ENCODE measurements at places on chromosomes 2 and 18.
A peak's percentile ranks its signal among the peaks of the same experiment; 100 is the strongest.

DNA sequence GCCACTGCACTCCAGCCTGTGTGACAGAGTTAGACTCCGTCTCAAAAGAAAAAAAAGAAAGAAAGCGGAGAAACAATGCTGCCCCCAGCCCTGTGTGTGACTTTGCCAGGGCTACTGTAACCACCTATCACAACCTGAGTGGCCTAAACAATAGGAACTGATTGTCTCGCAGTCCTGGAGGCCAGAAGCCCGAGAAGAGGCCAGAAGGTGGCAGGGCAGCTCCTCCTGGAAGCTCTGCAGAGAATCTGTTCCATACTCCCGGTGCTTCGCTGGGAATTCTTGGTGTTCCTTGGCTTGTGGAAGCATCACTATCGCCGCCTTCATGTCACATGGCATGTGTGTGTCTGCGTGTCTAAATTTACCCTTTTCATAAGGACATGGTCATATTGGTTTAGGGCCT lies 14.4 kb upstream of the RAB17 start:
- DNase-seq = no peak

DNA sequence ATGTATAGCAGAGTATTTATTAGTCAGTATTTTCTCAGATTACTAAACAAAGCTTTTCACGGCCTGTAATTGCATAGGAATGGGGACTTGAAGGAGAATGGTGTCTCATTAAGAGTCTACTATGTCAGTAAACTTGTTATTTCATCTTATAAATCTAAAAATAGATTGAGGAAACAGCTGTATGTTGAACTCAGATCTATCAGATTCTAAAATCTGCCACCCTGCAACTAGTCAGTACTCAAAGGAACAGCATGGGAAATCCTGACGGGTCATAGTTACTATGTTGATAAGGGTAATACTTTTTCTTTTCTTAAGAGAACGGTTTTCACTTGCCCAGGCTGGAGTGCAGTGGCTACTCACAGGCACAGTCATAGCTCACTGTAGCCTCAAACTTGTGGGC lies 70.2 kb upstream of the EMILIN2 start:
- DNase-seq = no peak

DNA sequence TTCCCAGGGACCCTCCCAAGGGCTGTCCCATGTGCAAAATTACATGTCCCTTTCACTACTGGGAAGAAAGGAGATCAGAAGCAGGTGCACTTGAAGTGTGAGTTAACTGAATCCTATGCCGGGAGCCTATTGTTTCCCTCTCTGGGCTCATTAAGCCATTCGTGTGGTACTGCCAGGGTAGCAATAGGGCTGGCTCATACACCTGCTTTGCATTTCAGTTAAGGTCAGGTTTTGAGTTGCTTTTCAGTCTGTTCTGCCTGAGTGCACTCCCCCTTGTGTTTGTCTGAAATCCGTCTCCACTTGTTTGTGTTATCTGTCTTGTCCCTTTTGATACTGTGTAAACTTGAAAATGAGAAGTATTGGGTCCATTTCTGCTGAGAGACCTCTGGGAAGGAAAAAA lies 1232.6 kb upstream of the NRXN1 start:
- DNase-seq = no peak

- DNase-seq = no peak
These were observed 655.9 kb upstream of the SYT4 start for GRCh38 chr18:43933177-43933576.

DNA sequence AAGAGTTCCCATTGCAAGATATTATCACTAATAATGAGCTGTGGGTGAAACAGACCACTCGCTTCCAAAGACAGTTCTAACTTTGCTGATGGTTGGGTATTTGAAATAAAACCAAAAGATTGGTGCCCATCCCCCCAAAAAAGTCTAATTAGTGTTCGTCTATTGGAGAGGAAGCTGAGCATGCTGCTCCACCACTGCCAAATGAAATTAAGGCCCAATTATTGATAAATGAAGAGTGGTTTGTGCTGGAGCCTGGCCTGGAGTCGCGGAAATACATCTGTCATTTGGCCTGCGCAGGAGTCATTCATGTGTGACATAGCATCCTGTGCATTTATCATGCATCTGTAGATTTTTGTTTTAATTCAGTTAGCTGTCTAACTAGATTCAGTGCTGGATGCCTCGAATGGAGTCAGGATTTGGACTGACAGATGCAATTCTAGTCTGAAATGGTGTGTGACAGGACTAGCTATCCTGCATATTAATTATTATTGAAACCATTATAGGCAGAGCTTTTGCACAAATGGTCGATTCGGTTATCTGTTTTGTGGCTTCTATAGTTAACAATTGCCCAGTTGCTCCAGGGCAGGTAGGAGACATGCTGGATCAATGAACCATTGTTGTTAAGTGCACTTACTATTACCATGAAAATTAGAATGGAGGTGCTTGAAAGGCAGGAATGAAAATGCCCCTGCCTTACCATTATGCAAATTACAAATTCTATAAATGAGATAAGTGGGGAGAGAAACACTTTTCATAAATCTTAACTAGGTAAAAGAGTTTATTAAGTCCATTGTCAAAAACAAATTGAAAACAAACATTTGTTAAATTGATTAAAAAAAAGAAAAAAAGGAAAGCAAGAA lies 450.4 kb upstream of the TCF4 start:
- no peak for DNase-seq

- DNase-seq = no peak
These were observed 37.8 kb upstream of the IKZF2 start for GRCh38 chr2:213189001-213189899.

- no peak for DNase-seq
These were observed 26.5 kb downstream of the MDH1 start for GRCh38 chr2:63614983-63615945.

GRCh38 chr2:157055660-157056199 lies 201.8 kb upstream of the GALNT5 start:
- DNase-seq = no peak

GRCh38 chr2:241545523-241546473 lies 12.7 kb upstream of the BOK start:
- DNase-seq = no peak

- DNase-seq = peak; percentile 32
These were observed 70.5 kb upstream of the PPP1CB start for GRCh38 chr2:28681158-28681571.

DNA sequence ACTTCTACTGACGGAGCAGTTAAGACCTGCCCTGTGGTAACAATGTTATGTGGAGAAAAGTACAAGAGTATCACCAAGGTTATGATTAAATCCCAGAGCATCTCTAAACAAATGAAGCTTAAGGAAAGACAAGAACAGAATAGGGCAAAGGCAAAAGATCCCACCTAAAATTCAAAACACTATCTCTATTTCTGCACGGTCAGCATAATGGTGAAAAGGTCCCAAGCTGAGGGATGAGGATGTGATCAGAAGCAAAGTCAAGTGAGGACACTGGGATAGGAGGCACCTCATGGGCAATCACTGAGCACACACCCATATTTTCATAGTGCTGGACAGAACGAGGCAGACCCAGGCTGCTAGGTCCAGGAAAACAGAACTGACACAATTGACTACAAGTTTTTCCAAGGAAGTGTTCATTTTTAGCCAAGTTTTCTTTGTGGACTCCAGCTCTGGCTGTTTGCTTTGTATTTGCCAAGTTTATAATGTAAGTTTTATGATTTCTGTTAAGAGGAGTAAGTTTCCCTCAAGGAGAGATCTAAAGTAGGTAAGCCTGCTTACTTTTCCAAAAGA lies 77.8 kb downstream of the NCKAP5 start:
- no peak for DNase-seq

- DNase-seq = no peak
These were observed 82.6 kb downstream of the THADA start for GRCh38 chr2:43513216-43513615.

- no peak for DNase-seq
These were observed 113.8 kb downstream of the SH3RF3 start for GRCh38 chr2:109242654-109243331.

DNA sequence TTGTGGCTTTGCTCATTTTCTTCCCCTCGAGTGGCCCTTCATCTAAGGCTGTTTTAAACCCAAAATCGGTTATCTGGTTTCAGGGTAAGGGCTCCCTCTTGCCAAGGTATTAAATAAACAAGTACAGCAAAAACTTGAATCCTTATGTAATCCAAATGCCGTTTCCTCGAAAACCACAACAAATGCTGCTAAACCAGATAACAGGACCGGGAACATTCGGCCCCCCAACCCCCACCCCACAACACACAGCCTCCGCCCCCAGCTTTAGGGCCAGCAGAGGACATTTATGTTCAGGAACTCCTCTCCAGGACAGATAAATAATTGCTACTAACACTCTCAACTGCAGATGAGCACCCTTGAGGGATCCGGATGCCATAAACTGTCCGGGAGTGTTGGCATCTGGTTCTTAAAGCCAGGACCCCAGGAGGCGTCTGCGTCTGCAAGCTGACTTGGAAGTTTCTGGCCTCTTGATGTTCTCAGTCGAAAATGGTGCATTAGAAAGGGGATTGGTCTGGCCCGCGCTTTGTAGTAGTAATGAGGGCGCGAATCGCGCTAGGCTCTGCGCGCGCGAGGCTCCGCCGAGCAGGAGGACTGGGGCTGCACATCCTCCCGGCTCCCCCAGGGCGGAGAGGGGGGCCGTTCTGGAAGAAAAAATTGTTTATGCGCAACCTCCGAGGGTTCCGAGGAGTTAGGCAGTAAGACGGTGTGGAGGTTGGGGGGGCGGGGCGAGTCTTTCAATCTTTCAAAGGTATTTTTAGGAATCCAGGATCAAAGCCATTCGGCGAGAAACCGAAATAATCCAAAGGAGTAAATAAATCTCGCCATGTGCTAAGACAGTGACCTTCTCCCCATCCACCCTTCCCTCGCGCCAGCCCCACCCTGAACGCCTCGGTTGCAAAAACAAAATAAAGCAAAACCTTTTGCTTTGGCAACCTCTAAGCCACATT lies 3.9 kb upstream of the ID2 start:
- no peak for DNase-seq

- DNase-seq = no peak
These were observed 680.1 kb upstream of the ZEB2 start for GRCh38 chr2:145199827-145200706.

DNA sequence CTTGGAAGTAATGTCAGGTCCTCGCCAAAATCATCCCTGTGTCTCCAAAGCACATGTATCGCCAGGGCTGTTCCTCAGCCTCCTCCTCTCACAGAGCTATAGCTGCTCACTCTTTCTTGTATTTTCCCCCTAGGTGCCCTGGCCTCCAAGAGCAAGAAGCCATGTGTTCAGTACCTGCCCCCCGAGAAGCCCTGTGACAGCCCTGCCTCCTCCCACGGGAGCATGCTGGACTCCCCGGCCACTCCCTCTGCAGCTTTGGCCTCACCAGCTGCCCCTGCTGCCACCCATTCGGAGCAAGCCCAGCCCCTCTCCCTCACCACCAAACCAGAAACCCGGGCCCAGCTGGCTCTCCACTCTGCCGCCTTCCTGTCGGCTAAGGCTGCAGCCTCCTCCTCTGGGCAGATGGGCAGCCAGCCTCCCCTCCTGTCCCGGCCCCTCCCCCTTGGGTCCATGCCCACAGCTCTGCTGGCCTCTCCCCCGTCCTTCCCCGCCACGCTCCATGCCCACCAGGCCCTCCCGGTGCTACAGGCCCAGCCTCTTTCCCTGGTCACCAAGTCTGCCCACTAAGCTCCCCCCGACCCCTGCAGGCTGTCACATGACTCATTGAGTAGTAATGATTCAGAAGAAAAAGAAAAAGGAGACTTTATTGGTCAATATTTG lies 18.8 kb downstream of the TGOLN2 start:
- DNase-seq = no peak

- no peak for DNase-seq
These were observed 526 bp downstream of the COX7A2L start for GRCh38 chr2:42360493-42360889.

DNA sequence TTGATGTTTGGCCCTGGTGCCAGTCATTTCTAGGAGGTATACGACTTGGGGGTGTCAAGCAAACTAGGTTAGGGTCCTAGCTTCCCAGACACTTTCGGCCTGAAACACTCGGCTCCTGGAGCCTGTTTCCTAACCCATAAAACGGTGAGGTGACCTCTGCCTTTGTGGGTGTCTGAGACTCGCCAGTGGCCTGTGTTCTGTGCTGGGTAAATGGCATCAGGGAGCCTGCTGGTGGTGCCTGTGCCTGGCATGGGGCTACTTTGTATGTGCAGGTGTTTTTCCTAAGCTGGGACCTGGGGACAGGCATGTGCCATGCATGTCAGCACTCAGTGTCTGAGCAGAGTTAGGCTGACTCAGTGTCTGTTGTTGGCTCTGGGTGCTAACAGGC lies 139.2 kb downstream of the GLI2 start:
- no peak for DNase-seq

DNA sequence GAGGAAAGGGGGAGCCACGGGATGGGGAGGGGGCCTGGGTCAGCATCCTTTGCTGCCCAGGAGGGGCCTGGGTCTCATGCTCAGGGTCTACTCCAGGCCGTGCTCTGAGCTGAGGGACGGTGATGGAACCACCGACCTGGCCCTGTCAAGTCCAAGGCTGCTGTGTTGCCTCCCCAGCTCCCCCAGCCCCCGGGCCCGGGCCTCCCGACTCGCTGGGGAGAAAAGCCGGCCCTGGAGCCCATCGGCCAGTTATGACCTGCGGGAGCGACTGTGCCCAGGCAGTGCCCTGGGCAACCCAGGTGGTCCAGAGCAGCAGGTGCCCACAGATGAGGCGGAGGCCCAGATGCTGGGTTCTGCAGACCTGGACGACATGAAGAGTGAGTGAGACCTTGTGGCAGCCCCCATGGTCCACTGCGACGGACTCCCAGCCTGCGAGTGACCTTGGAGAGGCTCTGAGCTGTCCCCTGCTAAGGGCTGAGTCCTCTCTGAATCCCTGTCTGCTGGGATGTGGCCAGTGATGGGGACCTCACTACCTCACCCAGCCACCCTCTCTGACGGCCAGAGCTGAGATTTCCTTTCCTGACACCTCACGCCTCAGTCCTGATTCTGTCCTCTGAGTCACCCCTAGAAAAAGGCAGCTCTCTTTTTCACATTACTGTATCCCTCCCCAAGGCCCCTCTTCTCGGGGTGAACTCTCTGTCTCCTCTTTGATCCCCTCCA lies 2.7 kb downstream of the SLC4A3 start:
- DNase-seq = no peak

- DNase-seq = no peak
These were observed 57.8 kb downstream of the CYB5A start for GRCh38 chr18:74233933-74234325.

GRCh38 chr2:105371156-105371555 lies 27.7 kb downstream of the FHL2 start:
- DNase-seq = no peak

GRCh38 chr2:117755768-117756167 lies 58.7 kb upstream of the DDX18 start:
- DNase-seq = no peak

- DNase-seq = no peak
These were observed 17.5 kb downstream of the POLR1A start for GRCh38 chr2:86087936-86088850.

GRCh38 chr2:147398301-147398700 lies 446.5 kb upstream of the ACVR2A start:
- no peak for DNase-seq

DNA sequence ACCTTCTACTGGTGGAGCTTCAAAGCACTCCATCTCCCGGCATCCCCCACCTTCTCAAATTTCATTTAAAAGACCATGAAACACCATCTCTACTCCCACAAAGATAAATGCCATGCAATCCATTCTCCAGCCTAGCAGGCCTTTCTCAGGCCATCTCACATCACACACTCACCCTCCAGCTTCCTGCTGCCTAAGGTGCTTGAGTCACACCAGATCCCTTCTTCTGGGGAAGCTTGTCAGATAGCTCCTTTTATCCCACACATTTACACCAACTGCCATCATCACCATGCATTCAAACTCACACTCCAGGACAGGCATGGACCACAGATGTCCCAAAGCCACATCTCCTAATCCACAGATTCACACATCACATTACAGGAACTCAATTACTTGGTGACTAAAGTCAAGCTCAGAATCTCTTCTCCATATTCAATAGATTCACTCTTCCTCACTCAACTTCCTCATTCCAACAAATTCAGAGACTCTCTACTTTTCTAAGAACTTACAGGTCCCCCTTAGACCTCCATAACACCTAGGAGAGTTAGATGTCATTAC lies 292.5 kb downstream of the TNS1 start:
- no peak for DNase-seq

All from stimulated activated CD8-positive, alpha-beta memory T cell treated with anti-CD3 and anti-CD28 coated beads, Interleukin-2, amount 100 ng/mL, for 1 hour (primary cell).